Activated T-helper 1 cell treated with anti-CD3 and anti-CD28 coated beads, Interleukin-12 subunit alpha, Interleukin-12 subunit beta, Interleukin-2, Interleukin-4 antibody, amounts not matched to agents 30 ng/mL and 10 ng/mL and 1 ng/mL, durations not matched to agents 14 hours and 24 hours and 36 hours (primary cell): ENCODE measurements at places on chromosomes 5 and 9.
A peak's percentile ranks its signal among the peaks of the same experiment; 100 is the strongest.

DNA sequence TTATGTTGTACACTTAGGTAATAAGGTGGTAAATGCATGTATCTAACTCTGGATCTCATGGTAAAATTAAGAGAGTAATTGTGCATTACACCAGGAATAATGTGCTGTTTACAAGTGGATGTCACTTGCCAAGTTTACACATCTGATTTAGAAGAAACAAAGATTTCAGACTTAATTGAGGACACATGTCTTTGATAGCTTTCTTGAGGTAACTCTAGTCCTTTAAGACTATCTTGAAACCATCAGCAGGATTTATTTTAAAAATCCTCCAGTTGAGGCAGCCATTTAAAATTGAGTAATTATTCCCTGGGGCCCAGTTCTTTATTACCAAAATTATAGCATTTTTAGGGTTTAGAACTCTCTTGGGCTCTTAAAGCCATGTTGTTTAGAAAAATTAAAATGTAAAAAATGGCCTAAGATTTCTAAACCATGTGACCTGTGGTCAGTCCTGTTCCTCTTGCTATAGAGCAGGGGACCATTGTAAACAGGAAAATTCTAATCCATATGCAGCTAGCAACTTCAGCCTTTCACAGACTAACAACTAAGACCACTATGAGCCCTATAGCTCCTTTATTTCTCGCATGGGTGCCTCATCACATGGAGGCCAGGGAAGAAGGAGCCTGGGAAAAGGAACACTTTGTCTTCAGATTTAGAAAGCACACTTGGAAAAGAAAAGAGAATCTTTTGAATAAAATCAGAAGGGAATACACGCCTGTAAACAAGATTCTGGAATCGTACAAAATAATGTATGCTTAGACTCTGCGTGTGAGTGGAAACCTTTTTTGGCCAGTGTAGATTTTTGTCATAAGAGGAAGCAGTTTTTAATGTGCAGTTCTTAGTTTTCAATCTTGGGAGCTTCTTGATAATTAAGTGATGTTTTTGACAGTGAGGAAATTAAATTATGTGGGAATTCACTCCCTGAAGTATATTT, 71.2 kb downstream of the ZSWIM6 start:
- DNase-seq, result no peak
- H3K27ac ChIP-seq, result no peak overlapping the region
- H3K36me3 ChIP-seq, result no peaks in the 10 kb centered on the region
- H3K4me3 ChIP-seq, result no peak overlapping the region
- peaks cover 9% of the 10 kb centered on the region for H3K27me3 ChIP-seq

- H3K27ac ChIP-seq, result no peak overlapping the region
- H3K4me3 ChIP-seq, result no peak overlapping the region
- H3K27me3 ChIP-seq, result no peaks in the 10 kb centered on the region
- DNase-seq, result no peak
- H3K4me1 ChIP-seq, result peaks cover 25% of the 10 kb centered on the region
Measured at GRCh38 chr5:16593013-16593412, 23.8 kb downstream of the RETREG1 start.

DNA sequence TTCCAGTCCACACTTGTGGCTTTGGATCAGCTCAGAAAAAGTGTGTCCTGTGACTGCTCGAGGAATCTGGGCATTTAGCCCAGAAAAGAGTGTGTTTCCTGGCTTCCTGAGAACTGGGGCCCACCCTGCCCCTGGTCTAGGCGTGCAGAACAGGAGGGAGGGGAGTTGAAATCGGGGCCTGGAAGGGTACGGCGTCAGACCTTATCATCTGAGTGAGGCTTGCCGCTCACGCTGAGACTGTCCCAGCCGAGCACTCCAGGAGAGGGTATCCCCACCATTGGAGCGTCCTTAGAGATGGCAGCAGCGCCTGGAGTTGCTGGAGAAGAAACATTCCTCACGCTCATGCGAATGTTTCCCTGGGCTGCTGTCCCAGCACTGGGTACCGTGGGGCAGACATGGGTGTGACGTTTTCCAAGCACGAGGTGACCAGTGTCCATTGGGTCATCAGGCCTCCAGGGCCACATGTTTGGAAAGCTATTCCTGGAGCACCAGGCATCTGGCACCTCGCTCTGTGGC, 22.5 kb downstream of the NEK6 start:
- H3K4me1 ChIP-seq, result peaks cover 5% of the 10 kb centered on the region
- no peak for DNase-seq
- no peak overlapping the region for H3K4me3 ChIP-seq
- no peak overlapping the region for H3K27ac ChIP-seq
- peaks cover 3% of the 10 kb centered on the region for H3K27me3 ChIP-seq
- no peaks in the 10 kb centered on the region for H3K36me3 ChIP-seq

- H3K27ac ChIP-seq, result no peak overlapping the region
- no peaks in the 10 kb centered on the region for H3K36me3 ChIP-seq
- H3K4me1 ChIP-seq, result peaks cover 5% of the 10 kb centered on the region
- H3K4me3 ChIP-seq, result no peak overlapping the region
Measured at GRCh38 chr9:93203718-93204469, 20.0 kb downstream of the WNK2 start.

GRCh38 chr9:135704483-135704882, 2.5 kb downstream of the KCNT1 start:
- no peak for DNase-seq
- H3K4me1 ChIP-seq, result no peaks in the 10 kb centered on the region
- no peak overlapping the region for H3K4me3 ChIP-seq
- no peaks in the 10 kb centered on the region for H3K36me3 ChIP-seq

DNA sequence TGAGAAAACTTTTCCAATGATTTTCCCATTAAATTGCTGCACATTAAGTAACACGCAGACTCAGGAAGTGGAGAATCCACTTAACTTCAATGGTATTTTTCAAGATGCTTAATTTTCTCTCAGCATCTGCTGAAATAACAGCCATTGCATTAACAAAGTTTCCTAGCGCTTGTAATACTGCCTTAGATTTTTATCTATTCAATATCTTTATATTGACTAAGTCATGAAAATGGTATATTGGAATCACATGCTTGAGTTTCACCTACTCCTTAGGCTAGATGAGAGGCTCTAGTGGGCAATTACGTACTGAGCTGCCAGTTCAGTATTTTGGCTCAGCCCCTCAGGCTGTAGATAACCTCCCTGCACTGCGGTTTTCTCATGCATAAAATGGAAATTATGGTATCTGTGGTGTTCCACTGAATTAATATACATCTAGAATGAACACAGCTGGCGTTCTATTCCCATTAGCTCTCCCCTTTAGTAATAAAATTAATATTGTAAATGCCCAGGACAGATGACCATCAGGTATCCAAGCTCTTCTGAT, 112.9 kb downstream of the MTX3 start:
- DNase-seq, result no peak
- H3K27me3 ChIP-seq, result peaks cover 1% of the 10 kb centered on the region
- H3K4me1 ChIP-seq, result no peaks in the 10 kb centered on the region
- no peak overlapping the region for H3K27ac ChIP-seq
- H3K36me3 ChIP-seq, result no peaks in the 10 kb centered on the region

DNA sequence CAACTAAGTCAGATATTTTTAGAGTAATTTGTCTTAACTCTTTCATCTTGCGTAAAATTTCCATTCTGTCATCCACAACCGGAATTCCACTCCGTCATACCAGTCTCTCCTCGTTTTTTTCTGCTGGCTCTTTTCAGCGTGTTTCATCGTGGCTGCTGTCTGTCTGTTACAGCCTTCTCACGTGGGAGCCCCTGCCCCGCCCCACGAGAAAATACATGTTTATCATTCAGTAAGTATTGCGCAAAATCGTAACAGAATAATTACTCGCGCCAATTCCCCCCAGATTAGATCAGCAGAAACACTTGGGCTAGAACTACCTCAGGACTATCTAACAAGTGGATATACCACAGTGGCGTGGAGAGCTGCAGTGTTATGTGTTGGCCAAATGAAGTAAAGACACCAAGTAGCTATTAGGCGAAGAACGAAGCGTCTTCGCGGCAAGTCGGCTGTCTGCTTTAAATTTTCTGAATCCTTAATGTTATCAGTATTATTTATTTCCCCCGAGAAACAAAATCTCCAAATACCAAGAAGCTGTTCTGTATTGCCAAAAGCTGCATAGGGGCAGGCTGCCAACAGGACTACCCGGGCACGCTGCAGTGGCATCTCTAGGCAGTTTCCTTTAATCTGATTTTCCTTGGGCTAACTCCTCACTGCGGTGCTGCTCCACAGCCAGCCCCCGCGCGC, 566 bp upstream of the FOCAD start:
- H3K4me3 ChIP-seq, result peak overlapping the region; percentile 89
- peak; percentile 19 for DNase-seq
- peaks cover 40% of the 10 kb centered on the region for H3K4me1 ChIP-seq
- peak overlapping the region; percentile 71 for H3K27ac ChIP-seq

DNA sequence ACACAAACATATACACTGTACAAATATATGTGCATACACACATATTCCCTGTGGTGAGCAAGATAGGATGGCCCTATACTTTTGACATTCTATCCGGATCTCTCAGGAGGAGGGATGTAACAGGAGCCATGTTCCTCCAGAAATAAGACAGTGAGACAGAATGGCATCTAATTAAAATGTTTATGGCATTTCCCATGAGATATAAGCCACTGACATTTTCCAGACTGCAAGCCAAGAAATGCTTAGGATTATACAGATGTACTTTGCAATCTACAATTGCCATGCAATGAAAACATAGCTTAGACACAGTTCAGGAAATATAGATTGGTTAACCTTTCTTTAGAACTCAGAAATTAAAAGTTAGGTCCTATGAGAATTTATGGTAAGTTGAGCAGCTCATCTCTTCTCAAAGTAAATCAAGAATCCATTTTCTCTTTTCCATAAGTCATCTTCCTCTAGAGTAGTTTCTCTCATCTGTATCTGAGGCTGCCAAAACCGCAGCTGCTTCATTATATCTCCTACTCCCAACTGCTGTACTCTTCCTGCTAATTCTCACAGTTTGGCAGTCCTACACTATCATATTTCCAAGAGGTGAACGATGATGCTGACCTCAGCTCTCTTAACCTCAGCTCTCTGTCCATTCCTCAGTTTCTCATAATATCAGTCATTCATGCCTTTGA, 1719.1 kb downstream of the MAT2B start:
- H3K27ac ChIP-seq, result no peak overlapping the region
- DNase-seq, result no peak
- no peaks in the 10 kb centered on the region for H3K4me1 ChIP-seq
- no peaks in the 10 kb centered on the region for H3K36me3 ChIP-seq
- H3K27me3 ChIP-seq, result no peaks in the 10 kb centered on the region

GRCh38 chr9:107138261-107138992, 144.7 kb upstream of the RAD23B start:
- no peaks in the 10 kb centered on the region for H3K4me1 ChIP-seq
- peaks cover 2% of the 10 kb centered on the region for H3K27me3 ChIP-seq
- no peak overlapping the region for H3K27ac ChIP-seq
- no peak overlapping the region for H3K4me3 ChIP-seq
- no peaks in the 10 kb centered on the region for H3K36me3 ChIP-seq
- no peak for DNase-seq

DNA sequence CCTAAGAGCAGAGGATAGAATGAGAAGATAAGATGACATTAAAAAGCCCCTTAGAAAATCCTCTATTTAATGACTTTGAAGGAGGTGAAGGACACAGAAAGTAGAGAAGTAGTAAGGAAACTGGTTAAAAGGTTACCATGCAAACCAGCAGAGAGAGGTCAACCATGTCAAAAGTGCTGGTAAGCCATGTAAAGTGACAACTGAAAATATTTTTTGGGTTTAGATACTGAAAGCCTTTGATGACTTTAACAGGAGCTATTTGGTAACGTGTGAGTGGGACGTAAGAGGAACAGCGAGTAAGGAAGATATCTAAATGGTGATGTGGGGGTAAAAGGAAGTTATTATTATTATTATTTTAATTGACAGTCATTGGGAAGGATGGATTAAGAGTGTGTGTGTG, 56.9 kb downstream of the MACIR start:
- no peak for DNase-seq
- peaks cover 14% of the 10 kb centered on the region for H3K27me3 ChIP-seq
- no peak overlapping the region for H3K4me3 ChIP-seq
- no peaks in the 10 kb centered on the region for H3K4me1 ChIP-seq
- H3K27ac ChIP-seq, result no peak overlapping the region
- H3K36me3 ChIP-seq, result no peaks in the 10 kb centered on the region
